Stimulated activated CD8-positive, alpha-beta memory T cell treated with anti-CD3 and anti-CD28 coated beads, Interleukin-12 subunit alpha, Interleukin-12 subunit beta, amount 100 ng/mL, for 4 hours (primary cell): ENCODE measurements at places on chromosomes 12 and 14.
A peak's percentile ranks its signal among the peaks of the same experiment; 100 is the strongest.

DNA sequence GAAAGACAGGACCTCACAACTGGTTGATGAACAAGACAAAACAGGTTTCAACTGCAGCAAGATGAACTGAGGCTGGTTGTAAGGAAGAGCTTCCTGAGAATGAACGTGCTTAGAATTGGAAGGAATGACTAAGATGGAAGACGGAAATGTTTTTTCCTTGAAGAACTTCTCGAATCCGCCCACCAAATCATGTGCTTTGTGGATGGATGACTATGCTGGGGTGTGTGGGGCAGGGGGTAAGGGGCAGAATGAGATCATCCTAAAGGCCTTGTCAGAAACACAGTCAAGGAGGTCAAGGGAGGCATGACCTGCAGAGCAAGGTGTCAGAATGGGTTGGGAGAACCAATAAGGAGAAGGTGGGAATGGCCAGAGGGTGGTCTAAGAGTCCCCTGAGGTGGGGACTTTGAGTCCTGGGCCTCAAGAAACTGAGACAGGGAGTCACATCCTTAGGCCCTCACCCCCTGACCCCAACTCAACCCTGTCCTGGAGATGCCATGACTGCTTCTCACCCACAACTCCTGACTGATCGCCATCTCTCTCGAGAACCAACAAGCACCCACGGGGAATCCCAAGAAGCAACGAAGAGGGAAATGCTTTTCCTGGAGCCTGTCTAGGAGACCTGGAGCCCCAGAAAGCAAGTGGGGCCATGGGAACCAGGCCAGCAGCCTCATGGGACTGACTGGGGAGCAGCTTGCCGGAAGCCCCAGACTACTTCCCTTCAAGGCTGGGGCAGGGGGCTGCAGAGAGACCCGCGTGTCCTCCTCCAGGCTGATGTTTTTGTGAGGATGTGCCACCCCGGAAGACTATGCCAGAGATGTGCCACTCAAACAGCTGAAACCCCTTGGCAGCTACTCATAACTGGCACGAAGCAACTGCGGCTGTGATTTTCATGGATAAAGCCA is 84.0 kb downstream of the ACTN1 start:
- no peak for DNase-seq

GRCh38 chr12:48978291-48978740 is at the start of gene WNT1:
WNT1 (plus strand) TSS chr12:48978322; CDS start chr12:48978651, 329 bp downstream.
- DNase-seq = no peak

- no peak for DNase-seq
Observed at GRCh38 chr14:77148510-77149231, 7.1 kb upstream of the ZDHHC22 start.

- peak; percentile 40 for DNase-seq
Observed at GRCh38 chr14:89466484-89466883, 49.5 kb upstream of the FOXN3 start.
